ENCODE measurements at places on chromosomes 2 and 18.

DNA sequence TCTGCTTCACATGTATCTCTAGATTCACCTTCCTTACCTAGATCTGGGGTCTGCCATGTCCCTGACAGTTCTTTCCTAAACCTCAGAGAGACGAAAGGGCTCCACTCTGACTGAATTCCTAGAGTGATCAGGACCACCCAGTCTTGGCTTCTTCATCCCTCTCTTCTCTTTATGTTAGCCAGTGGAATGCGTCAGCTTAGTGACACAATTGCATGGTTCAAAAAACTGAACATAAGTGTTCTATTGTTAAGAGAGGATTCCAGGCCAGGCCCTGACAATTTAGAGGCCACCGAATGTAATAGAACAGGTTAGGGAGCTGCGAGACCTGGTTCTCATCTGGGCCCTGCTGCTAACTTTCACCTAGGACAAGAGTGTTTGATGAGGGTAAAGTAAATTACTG, 10.0 kb downstream of the PRELID3A start:
- DNase-seq = no peak

GRCh38 chr18:5979176-5979888, 84.0 kb upstream of the TMEM200C start:
- DNase-seq = no peak

DNA sequence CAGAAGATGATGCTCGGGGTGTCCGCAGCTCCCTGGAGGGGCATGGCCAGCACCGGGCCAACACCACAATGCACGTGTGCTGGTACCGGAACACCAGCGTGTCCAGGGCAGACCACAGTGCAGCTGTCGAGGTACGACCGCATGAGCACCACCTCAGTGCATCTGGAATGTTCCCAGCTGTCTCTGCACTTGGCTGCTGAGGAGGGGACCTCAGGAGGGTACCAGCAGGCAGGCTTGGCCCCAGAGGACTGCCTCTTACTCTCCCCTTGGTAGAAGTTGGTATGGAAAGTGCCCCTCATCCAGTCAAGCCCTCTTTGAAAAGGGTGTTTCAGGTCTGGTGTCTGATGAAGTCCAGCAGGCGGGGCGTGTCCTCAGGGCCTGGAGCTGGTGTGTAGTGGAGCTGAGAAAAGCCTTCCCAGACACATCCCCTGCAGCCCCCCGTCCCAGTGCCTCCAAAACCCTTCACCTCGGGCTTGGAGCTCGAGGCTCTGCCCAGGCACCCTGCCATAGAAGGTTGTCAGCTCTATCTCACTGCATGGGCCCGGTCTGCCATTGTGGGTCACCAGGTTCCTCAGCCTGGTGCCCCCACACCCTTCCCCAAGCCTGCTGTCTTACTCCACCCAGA, 16.7 kb downstream of the STK25 start:
- DNase-seq = no peak

DNA sequence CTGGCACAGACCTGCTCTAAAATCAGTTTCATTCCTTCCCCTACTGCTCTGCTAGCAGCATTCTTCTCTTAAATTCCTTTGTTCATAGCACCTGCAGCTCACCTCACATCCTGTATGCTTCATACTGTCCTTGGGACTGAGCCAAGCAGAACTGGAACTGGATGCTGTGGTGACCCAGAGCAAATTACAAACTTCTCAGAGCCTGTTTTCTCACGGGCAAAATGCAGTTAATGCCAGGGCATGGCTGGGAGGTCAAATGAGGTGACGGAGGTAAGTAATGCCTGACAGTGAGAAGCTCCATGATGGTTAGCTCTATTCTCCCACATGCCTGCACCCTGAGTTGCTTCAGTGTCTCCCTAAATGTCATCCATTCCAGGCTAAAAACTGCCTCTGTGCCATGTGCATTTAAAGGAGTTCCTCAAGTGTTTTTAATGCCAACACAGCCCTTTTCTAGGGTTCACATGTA, 29.7 kb downstream of the C2orf42 start:
- peak; percentile 64 for DNase-seq

- DNase-seq = no peak
Measured at GRCh38 chr18:35971661-35972196, 750 bp upstream of the RMP24 start.

- DNase-seq = peak; percentile 27
Measured at GRCh38 chr18:58671632-58672564, 633 bp downstream of the MALT1 start.
